Kidney epithelial cell (primary cell): ENCODE measurements at places on chromosomes 1 and 21. TPM values are rescaled to one million over a fixed set of nuclear protein-coding genes. Genes with fewer than 3 reads are reported as not detected.

The KCNA3 gene
- 0.04 TPM in 1 of 2 replicates, not detected in the other for total RNA-seq

GRCh38 chr1:82823876-82824275 lies 1023.1 kb downstream of the ADGRL2 start:
- no peak for DNase-seq

GRCh38 chr1:50105433-50105832 lies 3.3 kb upstream of the ELAVL4 start:
- no peak for DNase-seq

GRCh38 chr1:158179301-158180041 lies 1.2 kb upstream of the CD1D start:
- no peak for DNase-seq

DNA sequence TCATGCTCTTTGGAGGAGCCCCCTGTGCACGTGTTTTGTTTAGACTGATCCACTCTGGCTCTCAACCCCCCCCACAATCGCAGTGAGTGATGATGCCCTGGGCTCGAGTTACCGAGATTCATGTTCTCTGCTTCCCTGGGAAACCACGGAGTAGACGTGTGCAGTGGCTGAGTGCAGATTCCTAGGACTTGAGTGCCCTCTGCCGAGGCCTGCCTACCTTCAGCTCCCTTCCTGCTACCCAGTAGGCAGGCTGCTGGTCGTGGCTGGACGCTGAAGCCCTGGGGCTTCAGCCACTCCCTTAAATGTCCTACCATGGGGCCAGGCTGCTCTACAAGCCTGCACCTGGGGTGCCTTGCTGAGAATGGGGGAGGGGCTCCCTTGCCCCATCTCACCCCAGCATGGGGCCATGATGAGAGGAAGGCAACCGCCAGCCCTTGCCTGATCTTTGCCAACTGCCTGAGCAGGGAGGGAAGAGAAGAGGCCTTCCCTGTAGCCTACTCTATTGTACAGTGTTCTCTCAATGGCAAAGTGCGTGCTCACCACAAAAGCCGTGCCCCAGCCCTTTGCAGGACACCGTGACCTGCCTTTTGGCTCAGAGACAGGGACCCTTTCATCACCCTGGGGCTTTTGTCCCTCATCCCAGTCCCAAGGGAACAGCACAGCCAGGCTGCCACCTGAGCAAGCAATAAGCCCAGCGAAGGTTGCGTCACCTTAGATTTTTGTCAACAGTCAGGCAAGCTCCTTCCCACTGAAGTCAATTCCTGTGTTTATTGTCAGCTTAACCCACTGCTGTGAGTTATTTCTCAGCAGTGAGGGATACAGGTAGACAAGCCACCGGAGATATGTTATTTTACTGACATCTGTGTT lies 4.1 kb upstream of the GRIK3 start:
- DNase-seq, result no peak

DNA sequence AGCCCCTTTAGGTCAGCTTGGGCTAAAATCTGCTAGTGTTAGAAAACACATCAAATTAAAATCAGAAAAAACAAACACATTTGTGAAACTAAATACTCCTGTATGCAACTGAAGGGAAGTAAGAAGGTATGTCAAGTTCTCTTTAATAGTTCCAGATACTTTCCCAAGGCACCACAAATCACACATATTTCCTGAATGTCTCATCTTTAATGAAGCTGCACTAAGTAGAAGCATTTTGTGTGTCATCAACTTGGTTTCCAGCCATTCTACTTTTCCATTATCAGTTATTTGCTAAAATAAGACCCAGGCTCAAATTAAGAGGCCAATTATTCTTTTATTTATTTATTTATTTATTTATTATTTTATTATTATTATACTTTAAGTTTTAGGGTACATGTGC lies 34.7 kb downstream of the CRB1 start:
- peak; percentile 64 for DNase-seq

DNA sequence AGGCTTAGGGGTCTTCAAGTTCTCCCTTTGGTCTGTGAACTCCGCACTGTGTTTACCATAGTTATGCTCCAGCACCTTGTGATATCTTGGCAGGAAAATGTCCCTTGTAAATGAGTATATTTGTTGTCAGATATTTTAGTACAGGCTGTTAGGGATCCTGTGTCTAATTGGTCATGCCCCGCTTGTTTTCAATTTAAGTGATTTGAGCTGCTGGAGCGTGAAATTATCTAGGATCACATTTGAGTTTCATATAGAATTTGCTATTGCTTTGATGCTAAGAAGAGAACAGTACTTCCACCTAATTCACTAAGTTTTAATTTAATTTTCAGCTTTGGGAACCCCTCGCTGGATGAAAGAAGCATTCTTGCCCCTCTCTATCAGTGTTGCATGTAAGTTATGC lies 15.4 kb upstream of the TOR3A start:
- DNase-seq, result no peak
